ENCODE measurements at places on chromosomes 16 and 17. TPM values are rescaled to one million over a fixed set of nuclear protein-coding genes. Genes with fewer than 3 reads are reported as not detected.

Gene PERCC1
- polyA plus RNA-seq: not detected

GRCh38 chr17:56624309-56624708, 30.8 kb downstream of the NOG start:
- H3K4me1 ChIP-seq: no peaks in the 10 kb centered on the region
- peaks cover 35% of the 10 kb centered on the region for H3K27me3 ChIP-seq
- no peaks in the 10 kb centered on the region for H3K36me3 ChIP-seq
- H3K4me3 ChIP-seq: no peak overlapping the region

Gene LGALS9
- polyA plus RNA-seq: 3.7 TPM

Gene HAP1
- 0.09 TPM for polyA plus RNA-seq

DNA sequence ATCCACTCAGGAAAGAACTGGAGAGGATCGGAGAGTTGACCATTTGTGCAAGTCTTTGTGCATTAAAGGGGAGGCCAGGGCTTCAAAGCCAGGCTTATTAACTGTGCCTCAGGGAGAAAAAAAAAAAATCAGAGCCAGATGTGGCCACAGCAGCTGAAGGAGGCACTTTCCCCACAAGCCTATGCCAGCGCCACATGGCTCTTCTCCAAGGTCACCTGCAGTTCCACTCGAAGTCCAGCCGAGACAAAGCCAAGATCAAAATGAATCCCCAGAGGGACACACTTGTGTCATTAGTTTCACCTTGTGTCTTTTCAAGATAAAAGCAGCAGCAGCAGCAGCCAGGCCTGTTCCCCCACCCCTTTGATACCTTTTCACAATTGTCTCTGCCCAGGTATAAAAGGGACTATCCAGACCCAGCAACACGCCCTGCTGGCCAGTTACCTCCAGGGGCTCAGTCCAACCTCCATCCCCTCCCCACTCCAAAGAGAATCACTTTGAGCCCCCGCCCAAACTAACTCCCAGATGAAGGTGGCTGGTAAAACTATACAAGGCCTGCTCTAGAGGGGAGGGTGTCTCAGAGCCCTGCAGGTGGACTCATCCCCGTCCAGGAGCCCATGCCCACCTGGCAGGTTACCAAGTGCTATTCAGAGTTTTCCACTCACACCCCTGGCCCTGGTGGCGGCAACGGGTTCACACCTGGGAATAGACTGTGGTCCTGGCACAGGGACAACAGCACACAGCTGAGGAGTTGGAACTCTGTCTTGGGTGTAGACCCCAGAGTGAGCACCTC, 29.2 kb downstream of the AXIN2 start:
- peaks cover 26% of the 10 kb centered on the region for H3K4me1 ChIP-seq
- H3K27me3 ChIP-seq: no peaks in the 10 kb centered on the region
- H3K4me3 ChIP-seq: no peak overlapping the region
- no peak for DNase-seq
- H3K36me3 ChIP-seq: peaks cover 24% of the 10 kb centered on the region

Gene CAVIN1
- polyA plus RNA-seq: 491 TPM

DNA sequence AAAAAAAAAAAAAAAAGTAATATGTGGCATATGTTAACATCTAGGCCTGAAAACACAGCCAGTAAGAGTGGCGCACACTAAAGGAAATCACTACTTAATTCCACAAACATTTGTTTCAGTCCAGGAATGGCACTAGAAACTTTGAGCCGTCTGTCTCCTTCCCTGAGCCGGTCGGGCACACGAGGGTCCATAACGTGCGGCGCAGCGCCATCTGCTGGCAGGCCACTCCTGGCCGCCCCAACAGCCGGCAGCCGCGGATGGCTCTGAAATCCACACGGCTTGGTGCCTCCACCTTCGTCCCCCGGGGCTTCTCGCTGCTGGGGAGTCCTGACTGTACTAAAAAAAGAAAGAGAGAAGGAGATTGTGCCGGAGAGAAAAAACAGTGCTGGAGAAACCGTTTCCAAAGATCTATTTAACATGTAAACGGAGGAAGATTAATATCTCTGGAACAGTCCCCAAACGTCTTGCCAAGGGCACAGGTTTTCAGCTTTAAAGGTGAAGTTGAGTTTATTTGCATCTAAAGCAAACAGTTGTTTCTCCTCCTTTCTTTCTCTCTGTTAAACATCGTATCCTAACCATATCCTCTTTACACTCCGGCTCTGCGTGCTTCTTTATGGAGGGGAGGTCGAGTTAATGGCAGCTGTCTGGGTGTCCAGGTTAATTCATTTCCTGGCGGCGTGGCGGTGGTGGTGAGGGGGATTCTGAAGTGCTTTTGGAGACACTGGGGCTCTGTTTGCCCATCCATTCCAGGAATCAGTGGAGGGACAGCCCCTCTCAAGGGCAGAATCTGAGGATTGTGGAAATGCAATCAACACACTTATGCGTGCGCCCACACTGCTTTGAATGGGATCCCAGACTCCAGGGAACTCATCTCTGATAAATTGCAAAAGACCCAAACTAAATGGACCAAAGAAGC, 611.3 kb upstream of the SALL1 start:
- no peak overlapping the region for H3K4me3 ChIP-seq
- no peaks in the 10 kb centered on the region for H3K4me1 ChIP-seq
- DNase-seq: peak; percentile 70

Gene KRT23
- polyA plus RNA-seq: 0.32 TPM

DNA sequence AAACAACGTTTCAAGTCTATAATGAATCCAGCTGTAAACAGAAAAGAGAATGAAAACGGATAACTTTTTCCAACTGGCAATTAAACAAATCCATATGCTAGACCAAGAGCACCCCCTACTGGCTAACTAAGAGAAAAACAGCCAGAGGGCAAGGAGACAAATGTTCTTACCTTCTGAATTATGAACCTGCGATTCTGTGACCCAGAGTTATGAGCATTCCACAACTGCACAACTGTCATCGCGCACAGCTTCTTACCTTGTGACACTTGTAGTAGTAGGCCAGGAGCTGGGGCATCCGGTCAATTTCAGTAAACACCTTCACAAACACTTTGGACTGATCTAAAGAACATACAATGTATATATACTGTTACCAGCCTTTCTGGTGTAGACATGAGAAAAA, 18.6 kb downstream of the COG7 start:
- peak; percentile 74 for DNase-seq
- no peak overlapping the region for H3K4me3 ChIP-seq
- no peaks in the 10 kb centered on the region for H3K27me3 ChIP-seq
- H3K36me3 ChIP-seq: peaks cover 42% of the 10 kb centered on the region

DNA sequence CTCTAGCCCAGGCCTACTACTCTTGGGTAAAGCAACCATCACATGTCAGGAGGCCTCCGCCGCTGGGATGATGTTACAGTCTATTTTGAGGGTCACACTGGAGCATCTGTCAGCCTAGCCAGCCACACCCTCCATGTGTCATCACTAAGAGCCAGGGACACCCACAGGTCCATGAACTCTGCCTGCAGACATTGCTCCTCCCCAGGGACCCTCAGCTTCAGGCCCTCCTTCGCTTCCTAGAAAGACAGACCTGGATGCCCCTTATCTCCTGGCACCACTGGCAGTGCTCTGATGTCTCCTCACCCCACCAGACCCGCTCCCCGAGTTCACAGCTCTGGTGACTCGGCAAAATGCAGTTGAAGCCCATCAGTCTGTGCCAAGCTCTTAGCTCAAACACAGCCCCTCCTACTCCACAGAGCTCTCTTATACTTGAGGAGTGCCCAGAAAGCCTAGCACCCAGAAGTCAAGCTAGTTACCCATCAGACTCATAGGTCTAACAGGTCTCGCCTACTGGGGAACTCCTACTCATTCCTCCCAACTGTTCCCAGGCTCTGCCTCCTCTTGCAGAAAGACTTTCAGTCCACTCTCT, 5.9 kb downstream of the RANBP10 start:
- DNase-seq: no peak
- no peak overlapping the region for H3K27ac ChIP-seq
- no peak overlapping the region for H3K4me3 ChIP-seq
- peaks cover 4% of the 10 kb centered on the region for H3K4me1 ChIP-seq

DNA sequence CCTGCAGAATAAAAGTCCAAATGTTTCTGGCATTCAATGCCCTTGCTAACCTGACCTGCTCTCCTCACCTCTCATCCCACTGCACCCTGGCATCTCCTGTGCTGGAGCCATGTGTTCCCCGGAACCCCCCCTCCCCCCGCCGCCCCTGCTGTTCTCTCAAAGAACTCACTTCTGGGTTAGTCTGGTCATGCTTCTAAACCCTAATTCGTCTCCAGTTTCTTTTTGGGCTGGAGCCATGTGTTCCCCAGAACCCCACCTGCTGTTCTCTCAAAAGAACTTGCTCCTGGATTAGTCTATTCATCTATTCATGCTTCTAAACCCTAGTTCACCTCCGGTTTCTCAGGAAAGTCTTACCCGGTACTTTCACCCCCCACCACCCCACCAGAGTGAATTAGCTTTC, 808 bp upstream of the ALOX15 start:
- H3K27me3 ChIP-seq: peaks cover 65% of the 10 kb centered on the region
- H3K4me3 ChIP-seq: no peak overlapping the region
- DNase-seq: no peak
- H3K27ac ChIP-seq: no peak overlapping the region
- H3K4me1 ChIP-seq: no peaks in the 10 kb centered on the region

GRCh38 chr17:4969047-4969550, 1.5 kb upstream of the SPAG7 start:
- H3K4me3 ChIP-seq: peak overlapping the region; percentile 39
- peak; percentile 95 for DNase-seq
- no peaks in the 10 kb centered on the region for H3K27me3 ChIP-seq

DNA sequence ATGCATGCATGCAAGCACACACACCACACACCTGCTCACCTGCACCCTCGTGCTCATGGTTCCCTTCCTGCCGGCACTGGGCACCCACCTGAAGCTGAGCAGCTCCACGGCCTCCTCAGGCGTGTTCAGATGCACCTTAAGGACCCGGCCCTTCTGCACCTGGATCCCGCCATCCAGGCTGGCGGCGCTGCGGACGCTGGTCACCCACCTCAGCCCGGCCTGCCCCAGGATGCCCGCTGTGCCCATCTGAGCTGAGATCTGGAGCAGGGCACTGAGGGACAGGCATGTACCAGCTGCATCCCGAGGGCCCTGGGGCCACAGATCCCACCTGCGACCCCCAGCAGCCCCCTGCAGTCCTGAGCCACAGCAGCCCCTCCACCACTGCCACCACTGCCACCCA, 110.0 kb downstream of the LITAF start:
- H3K27me3 ChIP-seq: peaks cover 2% of the 10 kb centered on the region
- H3K27ac ChIP-seq: no peak overlapping the region
- H3K4me1 ChIP-seq: no peaks in the 10 kb centered on the region
- H3K36me3 ChIP-seq: no peaks in the 10 kb centered on the region
- no peak for DNase-seq

DNA sequence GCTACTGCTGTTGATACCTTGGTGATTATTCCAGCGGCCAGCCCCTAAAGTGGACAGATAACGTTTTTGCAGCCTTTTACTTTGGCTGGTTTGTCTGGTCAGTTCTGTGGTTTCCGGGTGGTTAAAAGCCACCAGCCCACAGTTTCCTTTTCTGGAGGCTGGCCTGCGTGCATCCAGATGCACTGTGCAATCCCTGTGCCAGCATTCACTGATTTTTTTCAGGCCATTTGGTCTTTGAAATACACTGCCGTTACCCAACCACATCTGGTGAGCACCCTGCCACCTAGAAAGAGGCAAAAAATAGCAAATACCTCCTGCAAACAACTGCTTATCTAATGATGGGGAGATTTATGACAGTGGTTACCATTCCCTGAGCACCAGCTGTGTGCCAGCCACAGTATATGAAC, 797 bp downstream of the NUDT7 start:
- H3K27ac ChIP-seq: peak overlapping the region; percentile 90
- H3K36me3 ChIP-seq: no peaks in the 10 kb centered on the region
- peak overlapping the region; percentile 72 for H3K4me3 ChIP-seq
- no peaks in the 10 kb centered on the region for H3K4me1 ChIP-seq
- peak; percentile 72 for DNase-seq

Gene KRT34
- polyA plus RNA-seq: 4.2 TPM

GRCh38 chr16:67951485-67951884, 7.6 kb upstream of the LCAT start:
- no peak overlapping the region for H3K4me3 ChIP-seq
- no peaks in the 10 kb centered on the region for H3K27me3 ChIP-seq
- H3K36me3 ChIP-seq: peaks cover 83% of the 10 kb centered on the region
- H3K27ac ChIP-seq: no peak overlapping the region
- no peak for DNase-seq

DNA sequence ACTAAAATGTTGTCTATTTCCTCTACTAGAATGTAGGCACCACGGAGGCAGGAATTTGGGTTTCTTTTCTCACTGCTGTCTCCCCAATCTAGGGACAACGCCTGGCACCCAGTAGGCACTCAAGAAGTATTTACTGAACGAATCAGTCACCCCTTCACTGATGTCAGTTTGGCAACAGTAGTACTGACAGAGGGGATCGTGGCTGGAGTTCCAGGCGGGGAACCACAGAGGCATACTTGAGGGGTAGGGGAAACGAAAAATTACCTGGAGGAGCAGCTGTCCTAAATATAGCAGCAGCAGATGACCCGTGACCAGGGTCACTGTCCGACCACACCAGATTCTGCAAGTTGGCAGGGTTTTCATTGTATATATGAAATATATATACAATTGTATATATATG, 33.3 kb downstream of the TRIM25 start:
- H3K4me1 ChIP-seq: no peaks in the 10 kb centered on the region
- no peak overlapping the region for H3K27ac ChIP-seq
- H3K4me3 ChIP-seq: no peak overlapping the region
- no peaks in the 10 kb centered on the region for H3K36me3 ChIP-seq

Gene OR3A3
- not detected for polyA plus RNA-seq
